LNCaP clone FGC (cell line): ENCODE measurements at places on chromosomes 6 and 20.
A peak's percentile ranks its signal among the peaks of the same experiment; 100 is the strongest.

DNA sequence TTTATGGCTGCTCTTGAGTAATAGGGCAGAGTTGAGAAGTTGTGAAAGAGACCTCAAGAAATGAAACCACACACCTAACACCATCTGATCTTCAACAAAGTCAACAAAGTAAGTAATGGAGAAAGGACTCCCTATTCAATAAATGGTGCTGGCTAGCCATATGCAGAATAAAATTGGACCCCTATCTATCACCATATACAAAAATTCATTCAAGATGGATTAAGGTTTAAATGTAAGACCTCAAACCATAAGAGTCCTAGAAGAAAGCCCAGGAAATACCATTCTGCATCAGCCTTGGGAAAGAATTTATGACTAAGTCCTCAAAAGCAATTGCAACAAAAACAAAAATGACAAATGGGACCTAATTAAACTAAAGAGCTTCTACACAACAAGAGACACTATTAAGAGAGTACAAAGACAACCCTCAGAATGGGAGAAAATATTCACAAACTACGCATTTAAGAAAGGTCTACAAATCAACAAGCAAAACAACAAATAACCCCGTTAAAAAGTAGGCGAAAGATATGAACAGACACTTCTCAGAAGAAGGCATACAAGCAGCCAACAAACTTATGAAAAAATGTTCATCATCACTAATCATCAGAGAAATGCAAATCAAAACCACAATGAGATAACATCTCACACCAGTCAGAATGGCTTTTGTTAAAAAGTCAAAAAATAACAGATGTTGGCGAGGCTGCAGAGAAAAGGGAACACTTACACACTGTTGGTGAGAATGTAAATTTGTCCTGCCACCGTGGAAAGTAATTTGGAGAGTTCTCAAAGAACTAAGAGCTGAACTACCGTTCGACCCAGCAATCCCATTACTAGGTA is 4.0 kb downstream of the MAP3K5 start:
- no peak for DNase-seq

DNA sequence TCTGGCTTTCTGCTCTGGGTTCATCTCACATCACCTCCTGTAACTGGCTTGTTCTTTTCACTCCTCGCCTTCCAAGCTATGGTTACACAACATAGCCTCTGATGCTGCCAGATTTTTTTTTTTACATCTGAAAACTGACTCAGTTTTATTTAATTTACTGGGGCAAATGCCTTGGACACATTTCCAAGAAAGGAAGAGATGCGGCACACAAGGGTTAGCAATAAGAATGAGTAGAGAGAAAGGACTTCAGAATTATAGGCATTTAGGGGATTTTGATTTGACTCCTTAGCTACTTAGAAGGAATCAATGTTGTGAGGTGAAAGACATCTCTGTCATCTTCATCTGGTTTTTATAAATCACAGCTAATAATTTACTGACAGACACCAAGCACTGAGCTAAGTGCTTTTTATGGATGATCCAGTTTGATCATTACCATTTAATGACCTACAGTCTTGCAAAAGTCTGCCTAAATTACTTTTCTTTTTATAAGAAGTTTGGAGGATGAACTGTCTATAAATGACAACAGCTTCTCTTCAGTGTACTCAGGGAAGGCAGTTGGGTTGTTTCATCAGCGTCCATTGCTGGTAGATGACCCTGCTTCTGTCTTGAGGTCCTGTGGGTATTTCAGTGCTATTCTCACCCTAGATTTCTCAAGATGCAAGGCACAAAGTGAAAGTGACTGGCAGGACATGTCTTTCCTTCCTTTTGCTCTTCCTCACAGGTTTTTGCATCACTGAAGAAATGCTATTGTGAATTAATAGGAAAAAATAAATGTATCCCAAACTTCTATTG is 31.1 kb downstream of the LAMA4 start:
- DNase-seq: no peak

GRCh38 chr6:121305957-121306607 is 28.2 kb downstream of the TBC1D32 start:
- DNase-seq: peak; percentile 93

- DNase-seq: no peak
Measured at GRCh38 chr20:45154183-45154582, 20.5 kb upstream of the PI3 start.

DNA sequence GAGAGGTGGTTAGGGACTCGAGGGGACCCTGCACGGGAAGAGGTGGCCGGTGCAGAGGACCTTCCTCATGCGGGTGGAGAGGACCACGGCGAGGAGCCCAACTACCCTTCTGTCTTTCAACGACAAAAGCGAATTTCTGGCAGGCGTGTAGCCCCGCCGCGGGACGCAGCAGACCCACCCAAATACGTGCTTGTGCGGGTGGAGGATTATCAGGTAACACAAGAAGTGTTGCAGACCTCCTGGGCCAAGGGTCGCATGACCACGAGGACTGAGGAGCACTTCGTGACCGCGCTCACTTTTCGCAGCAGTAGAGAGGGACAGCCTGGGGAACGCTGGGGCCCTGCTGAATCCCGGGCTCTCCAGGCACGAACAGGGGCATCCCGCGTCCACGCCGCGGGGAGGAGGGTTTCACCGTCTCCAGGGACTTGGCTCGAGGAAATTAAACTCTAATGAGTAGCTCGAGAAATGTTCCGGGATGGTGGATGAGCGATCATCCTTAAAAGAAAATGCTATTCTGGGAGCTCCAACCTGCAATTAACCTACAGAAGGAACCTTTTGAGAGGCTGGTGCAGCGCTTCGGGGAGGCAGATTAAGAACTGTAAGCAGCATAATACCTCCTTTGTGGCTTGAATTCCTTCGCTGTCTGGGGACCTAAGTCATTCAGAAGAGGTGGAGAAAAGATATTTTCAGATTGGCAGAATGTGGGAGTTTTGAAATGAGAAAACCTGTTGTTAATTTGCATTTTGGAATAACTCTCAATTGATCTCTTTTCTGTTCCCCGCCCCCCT is 804 bp downstream of the C6orf141 start:
- no peak for DNase-seq

- peak; percentile 68 for DNase-seq
Measured at GRCh38 chr6:106757267-106757666, 127.9 kb downstream of the QRSL1 start.

DNA sequence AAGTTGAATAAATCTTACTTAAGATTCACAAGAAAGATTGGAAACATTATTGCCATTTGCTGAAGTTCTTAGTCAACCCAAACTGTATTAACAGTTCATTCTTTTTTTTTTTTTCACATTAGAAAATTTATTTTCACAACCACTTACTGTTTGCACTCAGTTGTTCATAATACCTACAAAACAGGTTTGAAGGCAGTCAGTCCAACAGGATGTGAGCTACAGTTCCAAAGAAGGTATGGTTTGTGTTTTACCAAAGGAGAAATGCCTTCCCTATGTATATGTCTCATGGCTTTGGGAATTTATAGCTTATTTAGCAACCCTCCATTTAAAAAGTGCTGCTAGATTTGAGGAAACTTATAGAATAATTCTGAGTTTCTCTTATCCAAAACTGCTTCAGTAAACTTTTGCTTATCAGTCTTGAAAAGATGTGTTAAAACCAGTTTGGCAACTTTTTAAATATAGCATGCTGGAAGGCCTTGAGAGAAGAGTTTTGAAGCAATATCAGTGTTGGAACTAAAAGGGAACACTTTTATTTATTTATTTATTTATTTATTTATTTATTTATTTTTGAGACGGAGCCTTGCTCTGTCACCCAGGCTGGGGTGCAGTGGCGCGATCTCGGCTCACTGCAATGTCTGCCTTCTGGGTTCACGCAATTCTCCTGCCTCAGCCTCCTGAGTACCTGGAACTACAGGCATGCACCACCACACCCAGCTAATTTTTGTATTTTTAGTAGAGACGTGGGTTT is 46.8 kb upstream of the RREB1 start:
- peak; percentile 59 for DNase-seq

DNA sequence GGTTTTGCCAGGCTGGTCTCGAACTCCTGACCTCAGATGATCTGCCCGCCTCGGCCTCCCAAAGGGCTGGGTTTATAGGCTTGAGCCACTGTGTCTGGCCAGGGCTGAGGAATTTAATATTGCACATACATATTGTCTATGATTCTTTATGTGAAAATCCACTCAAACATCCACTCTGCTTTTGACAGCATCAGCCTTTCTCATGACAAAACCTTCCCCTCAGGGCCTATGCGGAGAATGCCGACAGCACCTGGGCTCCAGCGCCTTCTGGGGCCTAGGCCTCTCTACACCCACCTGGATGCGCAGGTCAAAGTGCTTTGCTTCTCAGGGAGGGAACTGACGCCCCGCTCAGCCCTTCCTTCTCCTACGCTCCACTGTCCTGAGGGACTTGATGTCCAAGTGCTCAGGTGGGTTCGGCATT is 5.4 kb downstream of the RAMACL start:
- no peak for DNase-seq

GRCh38 chr20:35541783-35542662 is at the start of gene ERGIC3:
TSS of gene ERGIC3 (plus strand) at chr20:35542078. CDS start at chr20:35542098, 20 bp downstream.
- DNase-seq: peak; percentile 84

GRCh38 chr20:51763965-51764602 is 4.1 kb downstream of the ATP9A start:
- DNase-seq: no peak

DNA sequence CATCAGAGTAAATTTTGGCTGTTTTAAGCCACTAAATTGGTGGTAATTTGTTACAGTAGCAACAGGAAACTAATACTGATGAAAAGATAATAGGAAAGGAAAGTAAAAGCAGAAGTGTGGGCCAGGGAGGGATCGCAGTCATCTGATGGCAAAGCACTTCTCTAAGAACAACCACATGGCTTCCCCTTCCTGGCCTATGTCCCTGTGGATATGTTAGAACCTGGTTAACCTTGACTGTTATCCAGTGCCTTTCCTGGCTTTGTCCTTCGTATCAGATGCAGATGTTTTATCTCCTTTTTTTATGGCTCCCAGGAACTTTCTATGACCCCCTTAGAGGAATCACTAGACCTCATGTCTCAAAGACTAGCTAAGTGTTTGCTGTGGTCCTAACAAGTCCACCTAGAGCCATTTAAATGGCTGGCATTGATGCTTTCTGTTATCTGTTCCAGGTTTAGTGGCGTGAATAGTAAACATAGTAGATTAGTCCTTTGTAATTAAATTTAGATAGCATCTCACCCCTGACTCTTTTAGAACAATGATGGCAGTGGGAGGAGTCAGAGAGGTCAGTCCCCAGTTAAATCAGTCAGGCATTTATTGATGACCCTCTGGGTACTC is 79.2 kb upstream of the PHACTR2 start:
- DNase-seq: no peak

- no peak for DNase-seq
Measured at GRCh38 chr20:17391127-17391771, 139.9 kb downstream of the BFSP1 start.

GRCh38 chr6:81895511-81896185 is 143.2 kb upstream of the TENT5A start:
- DNase-seq: peak; percentile 37

- DNase-seq: peak; percentile 67
Measured at GRCh38 chr6:36642913-36643817, 35.3 kb upstream of the CDKN1A start.

DNA sequence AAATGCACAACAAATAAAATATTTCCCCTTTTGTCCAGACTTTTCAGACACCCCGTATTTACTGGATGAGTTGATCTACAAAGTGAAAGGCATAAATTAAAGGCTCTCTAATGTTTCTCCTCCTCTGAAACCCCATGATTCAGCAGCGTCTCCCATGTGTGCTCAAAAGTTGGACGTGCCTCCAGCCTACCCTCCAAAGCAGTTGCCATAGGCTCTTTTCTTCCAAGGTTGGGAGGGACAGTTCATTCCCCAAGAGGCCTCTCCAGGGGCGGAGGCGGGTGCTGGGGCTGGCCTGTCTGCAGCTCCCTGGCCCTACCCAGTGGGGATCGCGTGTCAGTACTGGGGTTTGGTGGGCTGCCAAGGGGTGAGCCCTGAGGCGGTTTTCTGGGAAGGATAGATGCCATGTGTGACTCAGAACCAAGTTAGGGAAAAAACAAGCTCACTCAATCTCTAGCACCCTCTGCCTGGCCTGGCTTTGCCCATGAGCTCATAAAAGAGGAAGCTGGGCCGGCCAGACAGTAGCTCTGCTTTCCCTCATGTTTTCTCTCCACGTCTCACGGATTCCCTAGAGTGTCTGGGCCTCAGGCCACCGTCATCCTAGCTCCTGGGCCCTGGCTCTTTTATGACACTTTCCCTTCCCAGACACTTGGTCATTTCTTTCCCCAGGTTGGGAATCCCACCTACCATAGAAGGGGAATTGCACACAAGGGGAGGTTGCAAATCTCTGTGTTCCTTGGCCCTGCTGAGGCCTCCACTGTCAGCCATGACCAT is 8.0 kb upstream of the IER3 start:
- DNase-seq: no peak

- no peak for DNase-seq
Measured at GRCh38 chr6:79841577-79842375, 105.6 kb downstream of the ELOVL4 start.

DNA sequence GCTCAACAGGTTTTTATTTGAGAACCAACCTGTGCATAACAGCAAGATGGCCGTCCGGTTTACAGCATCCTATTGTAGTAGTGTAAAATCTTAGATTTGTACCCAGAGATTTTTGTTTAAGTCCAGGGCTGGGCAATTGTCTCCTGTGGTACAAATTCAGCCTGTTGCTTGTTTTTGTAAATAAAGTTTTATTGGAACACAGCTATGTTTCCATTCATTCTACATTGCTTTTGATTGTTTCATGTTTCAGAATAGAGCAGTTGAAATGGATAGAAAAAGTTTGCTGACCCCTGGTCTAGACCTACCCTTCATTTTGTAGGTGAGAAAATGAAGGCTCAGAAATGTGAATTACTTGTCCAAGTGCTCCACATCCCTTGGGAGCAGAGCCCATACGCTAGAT is 8.5 kb downstream of the SMPDL3A start:
- DNase-seq: no peak

- DNase-seq: no peak
Measured at GRCh38 chr6:169963581-169964297, 212.3 kb downstream of the ERMARD start.

DNA sequence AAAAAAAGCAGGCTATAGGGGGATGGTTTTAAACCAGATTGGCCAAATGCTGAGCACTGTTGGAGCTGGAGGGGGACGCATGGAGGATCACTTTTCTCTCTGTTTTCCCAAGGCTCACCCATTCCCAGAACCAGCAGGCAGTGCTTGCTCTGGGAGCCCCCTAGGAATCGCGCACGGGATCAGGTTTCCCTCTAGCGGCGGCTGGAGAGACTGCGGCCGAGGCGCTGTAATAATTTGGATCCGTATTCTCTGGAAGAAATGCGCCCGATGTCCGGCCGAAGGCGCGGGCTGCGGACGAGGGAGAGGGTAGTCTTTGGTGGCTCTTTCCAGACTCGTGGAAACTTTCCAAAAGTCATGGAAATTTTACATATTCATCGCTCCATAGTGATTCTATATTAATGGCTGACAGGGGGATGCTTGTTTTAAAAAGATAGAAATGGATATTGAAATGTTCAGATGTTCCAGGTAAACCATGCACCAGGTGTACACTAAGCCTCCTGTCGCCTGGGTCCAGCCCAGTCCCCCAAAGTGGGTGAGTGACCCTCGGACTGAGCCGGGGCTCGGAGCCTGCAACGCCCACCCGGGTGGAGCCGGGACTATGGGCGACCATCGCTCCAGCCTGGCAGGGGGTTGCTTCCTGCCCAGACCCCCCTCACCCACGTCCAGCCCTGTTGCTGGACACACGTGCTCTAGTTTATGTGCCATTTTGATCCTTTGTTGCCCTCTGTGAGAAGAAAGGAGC is 78.7 kb upstream of the PHACTR3 start:
- DNase-seq: no peak
